ENCODE measurements at places on chromosomes 16 and 17.

DNA sequence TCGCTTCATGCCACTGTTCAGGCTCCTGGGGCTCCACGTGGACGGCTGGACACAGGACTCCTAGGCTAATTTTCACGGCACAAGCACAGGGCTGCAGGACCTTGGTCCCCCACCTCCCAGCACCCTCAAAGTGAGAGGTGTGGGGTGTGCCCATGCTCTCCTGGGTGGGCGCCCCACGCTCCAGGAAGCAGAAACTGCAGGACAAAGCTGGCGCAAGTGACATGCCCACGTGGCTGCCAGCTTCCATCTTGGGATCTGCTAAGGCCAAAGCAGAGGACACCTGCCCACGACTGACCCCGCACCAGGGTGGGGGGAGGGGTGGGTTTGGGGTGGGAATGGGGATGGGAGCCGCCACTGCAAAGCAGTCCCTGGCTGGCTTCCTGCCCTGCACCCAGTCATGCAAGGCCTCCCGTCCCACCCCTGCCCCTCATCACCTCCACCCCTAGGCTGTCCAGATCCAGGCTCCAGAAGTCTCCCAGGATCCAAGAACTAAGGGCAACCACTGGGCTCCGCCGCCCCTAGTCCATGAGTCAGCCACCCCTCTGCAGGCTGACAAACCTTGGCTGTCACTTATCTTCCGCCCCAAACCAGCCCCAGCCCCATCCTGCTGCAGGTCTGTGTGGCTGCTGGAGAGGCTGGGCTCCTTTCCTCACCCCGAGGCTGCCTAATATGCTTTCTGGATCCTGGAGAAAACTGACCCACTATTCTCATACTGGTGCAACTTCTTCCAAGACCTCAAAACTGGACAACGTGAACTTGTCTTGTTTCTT, 11.1 kb downstream of the USP6 start:
- no peak for DNase-seq

DNA sequence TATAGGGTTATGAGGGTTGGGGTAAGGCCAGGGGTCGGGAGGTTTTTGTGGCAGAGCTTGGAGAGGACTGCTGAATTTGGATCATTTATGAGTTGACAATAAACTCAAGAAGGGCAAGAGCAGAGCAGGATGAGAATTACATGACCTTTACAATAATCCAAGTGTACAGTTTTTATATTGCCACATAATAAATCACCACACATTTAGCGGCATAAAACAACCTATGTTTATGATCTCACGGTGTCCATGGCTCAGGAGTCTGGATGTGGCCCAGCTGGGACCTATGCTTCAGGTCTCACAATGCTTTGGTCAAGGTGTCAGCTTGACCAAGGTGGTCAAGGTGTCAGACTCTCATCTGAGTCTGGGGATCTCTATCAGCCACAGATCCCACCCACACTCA, 118.3 kb upstream of the WSCD1 start:
- DNase-seq, result no peak

GRCh38 chr17:81027038-81027437, 7.9 kb upstream of the BAIAP2 start:
- no peak for DNase-seq

DNA sequence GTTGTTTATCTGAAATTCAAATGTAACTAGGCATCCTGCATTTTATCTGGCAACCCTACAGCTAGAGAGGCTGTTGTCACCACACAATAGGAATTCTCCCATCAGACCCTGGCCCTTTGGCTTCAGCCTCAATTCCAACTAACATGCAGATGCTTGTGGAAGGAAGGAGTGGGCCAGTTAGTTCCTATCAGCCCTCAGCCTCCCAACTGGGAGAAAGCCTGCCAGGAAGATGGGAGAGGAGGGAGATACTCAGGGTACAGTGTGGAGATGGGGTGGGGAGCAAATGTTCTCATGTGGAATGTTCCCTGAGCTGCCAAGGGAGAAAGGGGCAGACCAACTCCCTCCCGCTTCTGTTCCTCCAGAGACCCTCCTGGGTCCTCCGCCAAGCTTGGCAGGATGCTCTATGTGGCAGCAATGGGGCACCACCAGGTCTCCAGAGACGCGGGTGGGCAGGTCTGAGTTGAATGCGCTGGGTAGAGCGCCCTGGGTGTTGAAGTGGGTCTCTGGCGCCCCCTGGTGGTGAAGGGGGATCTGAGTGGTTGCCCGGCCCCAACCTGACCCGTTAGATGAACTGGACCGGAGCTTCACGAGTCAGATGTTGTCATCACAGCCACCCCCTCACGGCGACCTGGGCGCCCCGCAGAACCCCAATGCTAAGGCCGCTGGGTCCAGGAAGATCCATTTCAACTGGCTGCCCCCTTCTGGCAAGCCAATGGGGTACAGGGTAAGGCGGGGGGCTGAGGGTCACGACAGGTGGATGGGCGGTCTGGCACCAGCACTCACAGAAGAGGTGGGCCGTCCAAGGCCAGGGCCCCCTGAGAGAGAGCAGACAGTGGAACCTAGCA, 15.2 kb downstream of the GALK1 start:
- DNase-seq, result peak; percentile 68

GRCh38 chr16:47481698-47482374, 20.7 kb downstream of the PHKB start:
- DNase-seq, result no peak

Measured in stimulated activated CD4-positive, alpha-beta T cell treated with anti-CD3 and anti-CD28 coated beads, Interleukin-1b, Interleukin-23, amount 100 ng/mL, for 1 hour (primary cell).